ENCODE measurements at places on chromosomes 1 and 21.

GRCh38 chr1:9078015-9078751, 8.7 kb upstream of the SLC2A5 start:
- no peak for DNase-seq

DNA sequence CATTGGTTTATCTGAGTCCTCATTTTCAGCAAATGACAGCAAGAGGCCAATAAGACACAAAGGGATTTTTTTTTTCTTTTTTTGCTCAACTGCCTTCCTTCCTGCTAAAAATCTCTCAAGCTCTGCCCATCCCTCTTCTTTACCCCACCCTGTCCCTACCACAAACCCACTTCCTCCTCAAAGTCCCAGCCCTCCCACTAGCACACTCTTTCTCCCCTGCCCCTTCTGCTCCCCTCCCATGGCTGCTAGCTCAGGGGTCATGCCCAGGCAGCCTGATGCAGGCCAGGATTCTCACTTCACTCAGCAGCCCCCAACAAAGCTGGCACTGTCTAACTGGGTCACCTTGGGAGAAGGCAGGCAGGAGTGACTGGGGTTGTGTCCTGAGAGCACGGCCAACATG, 28.8 kb upstream of the PPP2R5A start:
- DNase-seq, result no peak

DNA sequence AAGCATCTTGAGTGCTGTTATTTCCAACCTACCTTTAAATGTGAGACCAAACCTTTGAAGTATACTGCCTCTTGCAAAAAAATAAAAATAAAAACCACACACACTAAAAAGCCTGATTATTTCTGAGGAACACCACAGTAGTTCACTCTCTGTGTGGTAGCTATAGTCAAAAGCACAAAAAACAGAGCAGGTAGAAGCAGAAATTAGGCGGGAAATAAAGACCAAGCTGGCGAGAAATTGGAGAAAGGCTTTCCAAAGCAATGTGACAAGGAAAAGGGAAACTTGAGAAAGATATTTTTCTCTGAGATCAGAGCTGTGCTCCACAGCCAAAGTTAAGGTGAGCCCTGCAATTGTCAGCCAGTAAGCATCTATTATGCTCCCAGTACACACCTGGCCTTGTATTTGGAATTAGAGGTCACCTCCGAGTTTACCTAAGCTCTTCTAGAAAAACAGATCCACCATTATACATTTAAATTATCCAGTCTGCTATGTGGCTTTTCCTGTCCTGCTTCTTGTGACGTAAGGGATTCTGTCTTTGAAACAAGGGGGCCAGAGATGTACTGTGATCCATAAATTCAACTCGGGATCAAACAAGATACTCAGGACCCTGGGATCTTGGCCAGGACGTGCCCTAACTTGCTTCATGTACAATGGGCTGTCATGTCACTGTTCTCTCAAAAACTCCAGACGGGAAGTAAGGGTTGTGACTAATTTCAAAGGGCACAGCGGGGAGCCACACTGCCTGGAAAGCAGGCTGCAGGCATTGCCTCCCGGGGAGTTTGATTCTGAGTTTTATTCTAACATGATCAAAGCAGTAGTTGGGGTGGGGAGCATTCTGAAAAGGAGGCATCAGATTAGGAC, 39.8 kb upstream of the RAB4A start:
- peak; percentile 64 for DNase-seq

DNA sequence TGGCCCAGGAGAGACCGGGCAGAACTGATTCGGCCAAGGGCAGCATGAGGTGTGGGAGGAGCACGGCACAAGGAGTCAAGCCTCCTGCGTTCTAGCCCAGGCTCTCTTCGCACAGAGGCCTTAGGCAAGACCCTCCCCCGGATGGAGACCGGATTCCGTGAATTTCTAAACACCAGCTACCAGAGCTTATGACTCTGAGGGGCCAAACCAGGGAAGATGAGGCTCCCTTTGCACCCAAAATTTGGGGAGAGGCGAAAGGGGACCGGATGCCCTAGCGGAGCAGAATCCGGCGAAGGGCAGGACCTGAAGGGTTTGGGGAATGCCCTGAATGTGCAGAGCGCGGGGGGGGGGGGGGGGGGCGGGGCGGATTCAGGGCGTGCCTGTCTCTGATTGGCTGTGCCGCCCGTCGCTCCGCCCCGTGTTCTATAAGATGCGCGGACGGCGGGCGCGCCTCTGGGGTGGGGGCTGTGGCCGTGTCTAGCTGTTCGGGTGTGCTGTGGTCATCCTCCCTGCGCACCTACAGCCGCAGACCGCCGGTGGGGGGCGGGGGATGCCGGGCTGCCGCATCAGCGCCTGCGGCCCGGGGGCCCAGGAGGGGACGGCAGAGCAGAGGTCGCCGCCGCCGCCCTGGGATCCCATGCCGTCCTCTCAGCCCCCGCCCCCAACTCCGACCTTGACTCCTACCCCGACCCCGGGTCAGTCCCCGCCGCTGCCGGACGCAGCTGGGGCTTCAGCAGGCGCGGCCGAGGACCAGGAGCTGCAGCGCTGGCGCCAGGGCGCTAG, at the start of gene TRNP1:
Gene TRNP1 (plus strand): TSS at position 456 of the 783 bp plus-strand sequence. CDS start 95 bp downstream, at position 551.
- DNase-seq, result peak; percentile 92

DNA sequence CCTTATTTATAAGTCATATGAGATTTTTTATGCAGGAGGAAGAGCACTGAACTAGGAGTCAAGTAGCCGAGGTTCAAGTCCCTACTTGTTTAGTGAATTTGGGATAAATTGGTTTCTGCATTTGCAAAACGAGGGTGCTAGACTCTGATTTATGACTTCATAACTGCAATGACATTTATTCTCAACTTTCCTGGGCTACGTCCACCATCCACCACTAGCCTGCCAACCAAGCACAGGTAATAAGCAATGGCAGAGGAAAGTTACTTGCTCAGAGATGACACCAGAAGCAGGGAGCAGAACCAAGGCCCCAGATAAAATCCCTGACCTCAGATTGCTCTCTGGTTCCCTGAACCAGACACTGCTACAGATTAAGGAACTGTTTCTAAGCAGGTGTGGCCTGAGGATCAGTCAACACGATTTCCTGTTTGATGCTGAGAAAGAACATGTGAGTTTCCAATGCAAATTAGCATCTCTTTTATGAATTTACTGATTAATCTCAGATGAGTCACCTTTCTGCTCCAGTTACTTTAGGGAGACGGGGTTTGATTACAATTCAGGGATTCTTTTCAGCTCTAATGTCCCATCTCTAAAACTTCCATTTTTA, 52.7 kb downstream of the PLPP3 start:
- no peak for DNase-seq

DNA sequence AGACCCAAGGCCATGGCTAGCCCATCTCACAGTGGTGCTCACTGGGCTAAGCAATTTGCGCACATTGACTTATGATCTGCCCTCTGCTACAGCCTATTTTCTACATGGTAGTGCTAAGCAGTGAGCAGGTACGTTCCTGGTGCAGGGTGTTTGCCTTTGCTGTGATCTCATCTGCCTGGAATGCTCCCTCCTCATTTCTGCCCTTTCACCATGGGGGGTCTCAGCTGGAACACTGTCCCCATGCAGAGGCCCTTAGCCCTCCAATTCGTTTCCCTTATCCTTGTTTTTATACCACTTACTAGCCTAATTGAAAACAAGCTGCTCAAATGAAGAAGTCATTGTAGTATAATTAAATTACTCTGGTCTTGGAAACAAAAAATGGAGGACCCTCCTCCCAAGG, 2.0 kb upstream of the B3GALT5 start:
- DNase-seq, result no peak

Measured in brain (organoid and tissue), 16 donors.